NCI-H510A treated with DMSO at 0.1 percent for 48 hours (cell line): ENCODE measurements at places on chromosomes 7 and 10.

DNA sequence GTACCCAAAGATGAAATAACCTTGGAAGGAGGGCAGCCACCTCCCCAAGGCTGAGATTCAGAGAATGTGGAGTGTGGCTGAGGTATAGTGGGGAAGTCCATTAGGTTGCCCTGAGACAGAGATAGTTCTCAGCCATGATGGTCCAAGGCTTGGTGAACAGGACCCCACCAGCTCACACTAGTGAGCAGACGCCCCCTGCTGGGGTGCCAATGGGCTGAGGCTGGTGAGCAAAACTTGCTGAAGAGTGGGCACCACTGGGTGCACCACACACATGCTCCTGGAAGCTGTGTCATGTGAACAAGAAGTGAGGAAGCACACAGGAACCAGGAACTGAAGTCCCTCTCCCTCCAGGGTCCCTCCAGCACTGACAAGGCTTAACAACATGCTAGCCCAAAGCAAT is 8.9 kb downstream of the FBXL13 start:
- DNase-seq: no peak

GRCh38 chr7:70673778-70674570 is 458.0 kb upstream of the GALNT17 start:
- no peak for DNase-seq

GRCh38 chr10:112131996-112132395 is 51.6 kb downstream of the GPAM start:
- no peak for DNase-seq

DNA sequence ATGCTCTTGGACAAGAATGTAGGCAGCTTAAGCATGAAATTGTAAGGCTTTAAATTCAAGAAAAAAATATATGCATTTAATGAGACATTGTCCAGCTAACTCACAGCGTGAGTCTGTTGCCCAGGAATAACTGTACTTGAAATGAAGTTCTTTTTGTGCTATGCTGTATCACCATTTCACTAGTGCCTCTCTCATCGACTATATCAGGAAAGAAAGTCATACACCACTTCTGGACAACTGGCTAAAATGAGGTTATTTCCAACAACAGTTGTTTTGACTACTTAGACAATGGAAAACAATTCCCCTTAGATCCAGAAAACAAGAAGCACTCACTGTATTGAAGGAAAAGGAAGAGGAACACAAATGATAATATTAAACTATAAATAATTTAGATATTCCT is 251.8 kb downstream of the CRPPA start:
- no peak for DNase-seq

DNA sequence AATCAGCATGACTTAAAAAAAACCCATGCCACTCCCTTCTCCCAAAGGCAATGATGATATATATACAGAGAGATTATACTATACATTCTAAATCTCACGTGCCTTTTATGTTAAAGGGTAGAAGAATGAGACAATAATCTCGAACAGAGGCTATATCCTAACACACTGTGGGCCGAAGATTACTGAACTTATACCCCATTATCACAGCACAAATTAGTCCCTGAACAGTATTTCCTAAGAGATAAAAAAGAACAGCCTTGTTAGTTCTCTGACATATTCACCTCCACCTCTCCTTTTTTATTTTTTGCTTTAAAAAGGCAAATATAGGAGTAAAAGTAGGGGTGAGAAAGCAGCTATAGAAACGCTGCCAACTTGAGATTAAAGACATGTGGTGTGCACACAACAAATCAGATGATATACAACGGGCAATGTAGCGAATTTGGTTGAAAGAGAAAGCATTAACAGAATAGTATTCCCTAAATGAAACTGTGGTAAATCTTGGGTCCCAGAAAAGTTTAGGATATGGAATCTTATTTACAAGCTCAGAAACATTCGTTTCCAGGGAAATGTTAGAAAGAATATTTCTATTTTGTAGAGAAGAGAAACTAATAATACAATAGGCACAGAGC is 69.5 kb downstream of the JMJD1C start:
- no peak for DNase-seq

GRCh38 chr7:4791101-4791737 is 15.8 kb downstream of the AP5Z1 start:
- no peak for DNase-seq

- DNase-seq: no peak
Measured at GRCh38 chr7:82521906-82522445, 78.4 kb upstream of the CACNA2D1 start.

- peak; percentile 4 for DNase-seq
Measured at GRCh38 chr10:23046027-23046426, 49.4 kb upstream of the MSRB2 start.

GRCh38 chr10:97466755-97467154 is 20.8 kb downstream of the ZDHHC16 start:
- no peak for DNase-seq

DNA sequence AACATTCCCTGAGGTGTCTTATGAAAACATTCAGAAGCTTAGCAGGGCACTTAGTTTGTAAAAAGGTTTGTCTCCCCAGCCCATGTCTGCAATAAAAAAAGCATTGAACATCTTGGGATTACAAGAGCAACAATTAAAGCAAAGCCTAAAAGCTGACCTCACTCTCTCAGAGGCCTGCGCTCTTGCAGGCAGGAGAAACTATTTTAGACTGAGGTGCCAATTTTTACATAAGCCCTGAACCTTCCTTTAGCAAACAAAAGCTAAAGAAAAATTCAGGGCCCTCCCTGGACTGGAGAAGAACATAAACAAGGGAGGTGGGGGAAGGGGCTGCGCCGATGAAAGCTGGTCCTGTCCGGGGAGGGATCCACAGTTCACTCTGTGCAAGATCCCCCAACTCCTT is 312.7 kb upstream of the RNF32 start:
- no peak for DNase-seq

DNA sequence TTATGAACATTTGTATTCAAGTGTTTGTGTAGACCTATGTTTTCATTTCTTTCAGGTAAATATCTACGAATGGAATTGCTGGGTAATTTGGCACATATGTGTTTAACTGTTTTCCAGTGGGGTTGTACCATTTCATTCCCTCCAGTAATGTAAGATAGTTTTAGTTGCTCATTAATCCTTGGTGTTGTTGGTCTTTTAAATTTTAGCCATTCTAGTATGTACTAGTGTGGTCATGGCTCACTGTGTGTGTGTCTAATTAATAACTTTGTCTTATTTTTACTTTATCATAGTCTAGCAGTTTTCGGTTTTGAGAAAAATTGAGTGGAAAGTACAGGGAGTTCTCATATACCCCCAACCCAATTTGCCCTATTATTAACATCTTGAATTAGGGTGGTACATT is 278.8 kb downstream of the CAMK1D start:
- no peak for DNase-seq

- DNase-seq: no peak
Measured at GRCh38 chr10:22433875-22434274, 88.6 kb downstream of the SPAG6 start.

GRCh38 chr10:51000164-51000563 is 74.1 kb upstream of the PRKG1 start:
- no peak for DNase-seq

DNA sequence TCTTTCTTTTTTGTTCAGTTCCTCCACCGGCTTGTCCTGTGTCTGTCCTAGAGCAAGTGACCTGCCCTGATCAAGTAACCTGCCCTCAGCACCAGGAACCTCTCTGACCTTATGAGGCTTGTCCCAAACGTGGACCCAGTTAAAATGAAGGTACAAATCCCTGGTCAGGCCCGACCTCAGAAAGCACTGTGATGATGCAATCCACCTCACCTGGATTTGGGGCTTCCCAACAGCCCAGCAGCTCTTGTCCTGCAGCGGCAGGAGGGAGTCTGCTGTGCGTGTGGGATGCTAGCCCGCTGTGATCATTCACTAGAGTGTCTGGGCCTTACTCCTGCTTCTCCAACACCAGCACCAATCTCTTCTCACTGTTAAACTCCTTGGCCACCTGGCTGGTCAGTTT is 11.2 kb downstream of the COL17A1 start:
- DNase-seq: no peak

DNA sequence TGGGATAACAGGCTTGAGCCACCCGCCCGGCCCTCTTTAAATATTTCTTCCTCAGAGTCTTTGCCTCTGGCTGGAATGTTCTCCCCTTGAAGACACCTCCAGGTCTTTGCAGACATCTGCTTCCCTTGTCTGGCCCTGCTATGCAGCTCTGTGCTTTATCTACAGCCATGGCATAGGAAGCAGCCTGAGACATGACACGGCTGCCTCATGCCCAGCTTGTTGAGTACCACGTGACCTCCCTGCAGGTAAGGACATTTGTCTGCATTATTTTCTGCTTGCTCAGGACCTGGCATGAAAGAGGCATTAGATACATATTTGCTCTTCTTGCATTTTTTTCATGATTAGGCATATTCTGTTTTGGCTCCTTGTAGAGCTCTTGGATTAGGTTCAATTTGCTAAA is 113.8 kb upstream of the KLF6 start:
- no peak for DNase-seq

DNA sequence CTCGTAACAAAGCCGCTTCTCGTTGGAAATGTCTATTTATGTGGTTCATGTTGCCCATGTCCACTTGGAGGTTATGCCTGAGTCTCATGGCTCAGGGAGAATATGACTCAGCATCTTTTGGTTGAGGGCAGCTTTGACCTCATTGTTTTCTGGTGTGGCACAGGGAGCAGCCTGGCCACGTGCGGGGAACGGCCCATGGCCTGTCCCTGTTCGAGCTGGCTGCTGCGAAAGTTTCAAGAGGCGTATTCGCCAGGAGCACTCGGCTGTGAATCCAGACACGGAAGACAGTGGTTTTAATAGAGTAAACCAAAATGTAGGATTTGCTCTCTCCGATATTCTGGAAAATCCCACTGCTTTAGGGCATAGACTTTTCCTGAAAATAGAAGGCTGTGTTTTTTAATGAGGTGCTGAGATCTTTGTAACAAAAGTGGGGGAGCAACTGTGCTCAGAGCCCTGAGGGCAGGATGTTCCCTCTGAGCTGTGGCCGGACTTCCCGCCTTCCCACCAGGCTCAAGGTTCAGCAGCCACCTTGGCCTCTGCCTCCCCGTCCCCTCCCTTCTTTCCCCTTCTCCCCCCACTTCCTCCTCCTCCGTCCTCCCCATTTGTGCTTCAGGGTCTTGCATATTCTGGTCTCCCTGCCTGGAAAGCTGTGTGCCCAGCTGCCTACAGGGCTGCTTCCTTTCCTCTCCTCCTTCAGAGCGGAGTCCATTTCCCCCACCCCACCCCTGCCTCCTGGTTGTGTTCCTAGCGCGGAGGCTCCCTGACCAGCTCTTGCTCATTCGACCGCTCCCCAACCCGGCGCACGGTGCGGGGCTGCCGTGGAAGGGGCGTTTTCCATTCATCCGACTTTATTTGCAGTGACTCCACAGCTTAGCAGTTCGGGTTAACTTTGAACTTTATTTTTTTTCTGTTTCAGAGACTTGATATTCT is 642.0 kb downstream of the SDK1 start:
- peak; percentile 79 for DNase-seq

GRCh38 chr7:121623130-121623872 is 227.2 kb upstream of the FAM3C start:
- DNase-seq: no peak

DNA sequence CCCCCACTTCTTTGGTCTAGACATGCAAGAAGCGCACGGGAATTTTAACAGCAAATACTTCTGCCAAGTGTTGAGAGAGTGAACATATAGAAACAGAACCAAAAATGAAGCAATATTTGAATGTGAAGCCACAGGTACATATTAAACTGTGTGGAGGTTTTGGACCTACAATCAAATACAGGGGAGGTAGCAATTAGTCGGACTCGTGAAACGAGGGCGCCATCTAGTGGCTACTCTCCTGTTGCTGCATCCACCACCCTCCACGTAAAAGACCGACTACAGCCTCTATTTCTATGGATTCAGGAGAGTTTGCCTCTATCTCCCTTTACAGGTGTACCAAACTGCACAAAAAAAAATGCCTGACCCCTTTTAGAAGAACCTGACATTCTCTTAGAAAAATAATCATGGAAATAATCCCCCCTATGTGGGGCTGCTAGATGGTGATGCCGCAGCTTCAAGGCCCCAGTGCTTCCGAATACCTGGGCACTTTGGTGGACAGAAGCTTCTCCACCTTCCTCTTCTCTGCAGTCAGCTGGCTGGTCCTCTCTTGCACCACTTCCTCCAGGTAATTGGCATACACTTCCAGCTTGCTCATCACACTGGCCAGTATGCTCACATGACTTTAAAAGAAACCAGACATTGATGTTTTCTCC is 31.7 kb downstream of the TECTB start:
- peak; percentile 69 for DNase-seq

- no peak for DNase-seq
Measured at GRCh38 chr7:28592861-28593260, 180.5 kb downstream of the CREB5 start.

DNA sequence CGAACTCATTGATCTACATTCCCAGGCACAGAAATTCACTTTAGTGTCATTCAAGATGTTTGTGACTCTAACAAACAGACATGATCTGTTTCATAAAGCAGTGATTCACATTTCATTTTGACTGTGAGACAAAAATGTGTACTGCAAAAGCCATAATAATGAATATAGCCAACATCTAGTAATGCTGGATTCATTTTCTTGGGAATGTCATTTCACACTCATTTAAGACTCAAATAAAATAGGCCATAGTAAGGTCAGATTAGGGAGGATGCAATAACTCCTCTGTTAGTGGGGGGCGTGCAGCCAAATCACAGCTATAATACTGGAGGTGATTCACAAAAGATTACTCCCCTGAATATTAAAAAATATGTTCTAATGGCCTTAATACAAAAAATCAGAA is 566.6 kb upstream of the ZWINT start:
- DNase-seq: no peak

GRCh38 chr7:100358857-100359212 is 918 bp downstream of the PILRB start:
- no peak for DNase-seq

GRCh38 chr10:92849234-92849525 is 860 bp downstream of the EXOC6 start:
- DNase-seq: no peak

GRCh38 chr7:54690892-54691291 is 68.1 kb downstream of the SEC61G start:
- no peak for DNase-seq

DNA sequence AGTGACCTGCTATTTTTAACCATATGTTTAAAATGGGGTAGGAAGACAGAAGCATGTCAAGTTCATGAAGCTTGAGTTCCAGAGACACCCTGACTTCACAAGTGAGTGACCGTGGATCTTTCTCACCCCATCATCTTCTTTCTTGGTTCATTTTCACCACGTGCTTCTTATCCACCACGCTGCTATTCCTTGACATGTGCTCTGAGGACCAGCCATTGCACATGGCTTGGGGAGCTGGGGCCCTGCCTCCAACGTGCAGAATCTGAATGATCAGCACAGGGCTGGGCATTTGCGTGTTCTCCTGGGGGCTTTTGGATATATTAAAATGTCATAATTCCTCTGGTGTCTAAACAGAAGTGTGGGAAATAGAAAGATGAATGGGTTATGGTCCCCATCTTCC is 25.0 kb upstream of the GTPBP4 start:
- no peak for DNase-seq
